Muscle of arm (tissue), 14 donors: ENCODE measurements at places on chromosomes 3 and 15. TPM values are rescaled to one million over a fixed set of nuclear protein-coding genes. Genes with fewer than 3 reads are reported as not detected.

Gene TMCO5A
- not detected for polyA plus RNA-seq

Gene IL20RB
- polyA plus RNA-seq: not detected

Gene LPCAT4
- 33.3 TPM for polyA plus RNA-seq

Gene KIF15
- 18.7 TPM for polyA plus RNA-seq

Gene CLRN1
- not detected for polyA plus RNA-seq

Gene P3H2
- polyA plus RNA-seq: 41.9 TPM

- DNase-seq: no peak
Measured at GRCh38 chr3:188185717-188186251, 31.8 kb downstream of the LPP start.

DNA sequence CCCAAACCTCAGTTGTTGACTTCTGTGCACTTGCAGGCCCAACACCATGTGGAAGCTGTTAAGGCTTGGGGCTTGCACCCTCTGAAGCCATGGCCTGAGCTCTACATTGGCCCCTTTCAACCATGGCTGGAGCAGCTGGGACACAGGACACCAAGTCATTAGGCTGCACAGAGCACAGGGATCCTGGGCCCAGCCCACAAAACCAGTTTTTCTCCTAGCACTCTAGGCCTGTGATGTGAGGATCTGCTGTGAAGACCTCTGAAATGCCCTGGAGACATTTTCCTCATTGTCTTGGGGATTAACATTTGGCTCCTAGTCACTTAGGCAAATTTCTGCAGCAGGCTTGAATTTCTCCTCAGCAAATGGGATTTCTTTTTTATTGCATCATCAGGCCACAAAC lies 1255.7 kb downstream of the ZPLD1 start:
- DNase-seq: no peak

GRCh38 chr15:59887211-59887610 lies 116.9 kb upstream of the FOXB1 start:
- no peak for DNase-seq

GRCh38 chr3:100087198-100087597 lies 27.1 kb downstream of the FILIP1L start:
- DNase-seq: no peak

DNA sequence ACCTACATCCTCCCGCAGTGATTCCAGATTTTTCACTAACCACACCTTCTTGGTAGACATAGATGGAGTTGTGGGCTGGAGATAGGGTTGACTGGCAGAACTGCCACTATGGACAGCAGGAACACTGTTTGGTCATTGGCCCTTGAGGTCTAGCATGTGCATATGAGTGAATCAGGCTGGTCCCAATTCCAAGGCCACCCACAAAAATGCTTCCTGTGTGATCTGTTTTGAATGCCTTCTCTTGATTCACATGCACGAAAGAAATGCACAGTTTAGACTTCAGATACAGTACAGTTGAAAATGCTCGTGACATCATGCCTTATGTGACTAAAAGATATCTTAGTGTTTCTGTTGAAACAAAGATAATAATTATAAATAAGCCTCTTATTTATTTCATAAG lies 285.8 kb upstream of the SEMA6D start:
- DNase-seq: no peak

DNA sequence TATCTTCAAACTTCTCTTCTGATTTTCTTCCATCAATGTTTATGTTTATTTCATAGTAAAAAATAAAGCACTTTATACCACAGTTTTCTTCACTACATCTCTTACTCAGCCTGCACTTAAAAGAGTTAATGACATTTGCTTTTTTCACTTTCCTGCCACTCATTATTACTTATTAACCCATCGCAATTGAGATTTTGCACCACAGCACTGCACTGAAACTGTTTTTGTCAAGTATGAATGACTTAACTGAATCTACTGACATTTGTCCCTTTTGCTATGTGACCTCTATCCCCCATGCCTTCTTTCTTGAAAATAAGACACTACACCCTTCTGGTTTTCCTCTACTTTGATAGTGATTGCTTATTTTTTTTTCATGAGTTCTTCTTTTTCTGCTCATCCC lies 739.7 kb upstream of the DPPA4 start:
- no peak for DNase-seq

GRCh38 chr15:49815950-49816349 lies 195.1 kb downstream of the DTWD1 start:
- DNase-seq: peak; percentile 57

DNA sequence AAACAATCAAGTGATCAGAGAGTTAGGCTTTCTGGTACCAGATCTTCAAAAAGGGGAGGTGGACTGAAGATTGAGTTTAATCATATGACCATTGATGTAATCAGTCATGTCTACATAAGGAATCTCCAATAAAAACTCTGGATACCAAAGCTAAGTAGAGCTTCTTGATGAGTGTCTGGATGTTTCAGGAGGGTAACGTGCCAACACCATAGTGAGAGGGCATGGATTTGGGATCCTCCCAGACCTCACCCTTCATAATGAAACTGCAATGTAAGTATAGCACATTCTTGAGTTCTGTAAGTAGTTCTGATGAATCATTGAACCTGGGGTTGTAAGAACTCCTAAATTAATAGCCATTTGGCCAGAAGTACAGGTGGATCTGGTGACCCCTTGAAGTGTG lies 21.3 kb downstream of the PGPEP1L start:
- no peak for DNase-seq

GRCh38 chr15:41983621-41984571 lies 11.5 kb upstream of the EHD4 start:
- DNase-seq: no peak

DNA sequence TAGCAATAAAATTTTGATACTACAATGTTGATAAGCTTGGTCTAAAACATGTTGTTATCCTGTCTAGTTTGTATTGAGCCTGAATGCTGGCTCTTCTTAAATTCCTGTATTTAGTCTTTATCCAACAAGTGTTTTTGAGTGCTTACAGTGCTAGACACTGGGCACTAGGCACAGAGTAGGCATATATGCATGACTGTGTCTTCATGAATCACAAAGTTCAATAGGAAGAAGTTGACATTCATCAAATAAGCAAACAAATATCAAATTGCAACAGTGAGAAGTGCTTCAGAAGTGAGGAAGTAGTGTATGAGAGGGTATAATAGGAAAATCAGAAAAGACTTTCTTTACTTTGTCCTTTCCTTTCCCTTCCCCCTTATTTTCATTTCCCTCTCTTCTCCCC lies 6.8 kb downstream of the CD96 start:
- DNase-seq: no peak

DNA sequence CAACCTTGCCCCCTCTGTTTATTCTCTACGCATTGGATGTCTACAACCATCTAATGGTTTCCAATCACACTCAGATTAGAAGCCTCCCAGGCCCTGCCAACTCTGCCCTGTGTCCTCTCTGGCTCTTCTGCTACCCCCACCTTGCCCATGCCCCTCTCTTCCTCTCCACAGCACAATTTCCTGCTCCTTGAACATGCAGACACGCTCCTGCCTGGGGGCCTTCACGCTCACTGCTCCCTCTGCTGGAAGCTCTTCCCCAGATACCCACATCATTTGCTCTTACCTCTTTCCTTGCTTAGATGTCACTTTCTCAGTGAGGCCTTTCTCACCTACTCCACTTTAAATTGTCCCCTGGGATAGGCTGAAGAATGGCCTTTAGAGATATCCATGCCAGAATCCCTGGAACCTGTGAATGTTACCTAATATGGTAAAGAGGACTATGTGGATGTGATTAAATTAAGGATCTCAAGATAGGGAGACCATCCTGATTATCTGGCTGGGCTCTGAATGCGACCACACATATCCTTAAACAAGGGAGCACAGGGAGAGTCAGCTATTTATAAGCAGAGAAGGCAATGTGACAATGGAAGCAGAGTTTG lies 9.9 kb downstream of the KY start:
- DNase-seq: no peak

DNA sequence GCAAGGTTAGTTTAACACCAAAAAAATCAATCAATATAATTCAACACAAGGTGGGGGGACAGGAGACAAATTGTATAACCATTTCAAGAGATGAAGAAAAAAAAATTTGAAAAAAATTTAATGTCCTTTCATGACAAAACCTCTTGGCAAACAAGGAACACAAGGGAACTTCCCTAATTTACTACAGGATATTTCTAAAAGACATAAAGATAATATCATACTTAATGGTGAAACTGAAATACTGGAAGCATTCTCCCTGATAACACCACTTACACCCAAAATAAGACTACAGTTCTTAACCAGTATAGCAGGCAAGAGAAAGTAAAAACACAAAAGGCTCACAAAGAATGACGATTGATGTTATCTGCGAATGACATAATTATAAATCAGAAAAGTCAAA lies 44.7 kb downstream of the IFT57 start:
- no peak for DNase-seq

DNA sequence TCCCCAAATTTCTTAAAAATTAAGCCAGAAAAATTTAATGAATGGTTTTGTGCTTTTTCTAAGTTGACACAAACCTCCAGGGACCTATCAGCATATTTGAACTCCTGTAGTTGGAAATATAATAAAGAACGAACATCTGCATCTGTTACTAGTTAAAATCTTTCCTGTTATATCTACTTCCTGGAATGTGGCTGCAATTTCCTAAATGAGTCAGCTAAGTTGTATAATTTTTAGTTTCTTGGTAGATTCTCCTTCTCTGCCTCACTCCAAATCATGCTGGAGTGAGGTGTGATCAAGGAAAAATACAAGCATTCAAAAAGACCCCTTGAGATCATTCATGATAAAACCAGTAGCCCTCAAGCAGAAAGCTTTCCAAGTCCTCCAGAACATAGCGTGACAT lies 106.2 kb upstream of the MCTP2 start:
- peak; percentile 48 for DNase-seq

DNA sequence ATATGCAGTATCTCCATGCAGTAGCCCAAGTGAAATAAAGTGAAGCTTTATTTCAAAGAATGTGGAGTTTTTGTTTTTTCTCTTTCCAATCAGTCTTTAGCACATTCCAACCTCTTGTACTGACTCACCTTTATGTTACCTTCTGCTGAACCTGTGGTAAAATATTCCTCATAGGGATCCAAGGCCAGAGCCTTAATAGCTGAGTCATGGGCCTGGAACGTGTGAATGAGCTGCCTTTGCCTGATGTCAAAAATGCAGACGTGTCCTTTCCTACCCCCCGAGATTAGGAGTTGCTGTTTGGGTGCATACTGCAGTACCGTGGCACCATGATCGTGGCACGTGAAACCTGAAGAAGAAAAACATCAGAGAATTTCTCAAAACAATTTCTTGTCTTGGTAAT lies 108.5 kb downstream of the GLDN start:
- DNase-seq: no peak

DNA sequence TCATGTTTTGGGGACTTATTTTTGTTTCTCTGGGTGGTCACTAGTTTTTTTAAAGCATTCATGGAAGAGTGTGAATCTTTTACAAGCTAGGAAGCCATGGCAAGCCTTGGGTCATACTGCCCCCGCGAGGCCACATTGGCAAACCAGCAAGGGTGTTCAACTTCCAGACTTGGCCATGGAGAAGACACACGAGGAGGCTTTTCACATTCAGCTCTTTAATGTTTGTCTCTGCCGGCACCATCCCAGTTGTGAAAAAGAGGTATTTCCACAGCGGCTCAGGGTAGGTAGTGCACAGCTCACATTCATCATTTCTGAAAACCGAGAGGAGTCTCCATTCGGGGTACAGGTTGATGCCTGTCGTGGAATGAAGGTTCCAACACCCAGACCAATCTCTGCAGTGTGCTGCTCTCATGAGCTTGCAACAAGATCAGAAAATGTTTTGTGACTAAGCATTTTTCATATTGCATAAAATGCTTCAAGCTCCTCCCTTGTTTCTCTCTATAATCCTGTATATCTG lies 7.7 kb downstream of the CCR5 start:
- peak; percentile 32 for DNase-seq
